Activated T-cell treated with anti-CD3 and anti-CD28 coated beads for 48 hours (primary cell): ENCODE measurements at places on chromosomes 7 and 10.

DNA sequence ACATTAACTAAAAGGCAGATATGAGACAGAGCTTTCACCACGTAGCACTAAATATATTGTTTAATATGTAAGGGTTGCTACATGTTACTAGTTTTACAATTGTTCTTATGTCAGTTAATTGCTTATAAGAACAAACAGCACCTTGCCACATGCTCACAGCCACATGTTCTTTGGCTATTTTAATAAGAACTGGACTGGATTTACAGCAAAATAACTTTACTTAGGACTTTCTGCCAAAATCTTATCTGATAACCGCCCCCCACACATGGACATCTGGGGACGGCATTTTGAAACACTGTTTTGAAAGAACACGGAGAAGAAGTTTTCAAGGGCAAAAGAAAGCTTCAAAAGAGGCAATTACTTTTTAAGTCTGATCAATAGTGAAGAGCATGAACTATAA is 45.3 kb downstream of the JAZF1 start:
- DNase-seq = no peak

GRCh38 chr7:50959991-50960390 is 177.3 kb upstream of the GRB10 start:
- DNase-seq = no peak

GRCh38 chr7:6482307-6482706 is 34.6 kb upstream of the DAGLB start:
- DNase-seq = no peak

GRCh38 chr7:23261843-23262452 is 15.4 kb downstream of the GPNMB start:
- peak; percentile 53 for DNase-seq

- DNase-seq = no peak
These were observed 62.2 kb downstream of the ARHGAP22 start for GRCh38 chr10:48542471-48543181.

- no peak for DNase-seq
These were observed 35.2 kb upstream of the NUB1 start for GRCh38 chr7:151306374-151306773.

- no peak for DNase-seq
These were observed 50.5 kb upstream of the COBL start for GRCh38 chr7:51366930-51367613.

- DNase-seq = no peak
These were observed 573.9 kb downstream of the TCERG1L start for GRCh38 chr10:130737621-130738020.

DNA sequence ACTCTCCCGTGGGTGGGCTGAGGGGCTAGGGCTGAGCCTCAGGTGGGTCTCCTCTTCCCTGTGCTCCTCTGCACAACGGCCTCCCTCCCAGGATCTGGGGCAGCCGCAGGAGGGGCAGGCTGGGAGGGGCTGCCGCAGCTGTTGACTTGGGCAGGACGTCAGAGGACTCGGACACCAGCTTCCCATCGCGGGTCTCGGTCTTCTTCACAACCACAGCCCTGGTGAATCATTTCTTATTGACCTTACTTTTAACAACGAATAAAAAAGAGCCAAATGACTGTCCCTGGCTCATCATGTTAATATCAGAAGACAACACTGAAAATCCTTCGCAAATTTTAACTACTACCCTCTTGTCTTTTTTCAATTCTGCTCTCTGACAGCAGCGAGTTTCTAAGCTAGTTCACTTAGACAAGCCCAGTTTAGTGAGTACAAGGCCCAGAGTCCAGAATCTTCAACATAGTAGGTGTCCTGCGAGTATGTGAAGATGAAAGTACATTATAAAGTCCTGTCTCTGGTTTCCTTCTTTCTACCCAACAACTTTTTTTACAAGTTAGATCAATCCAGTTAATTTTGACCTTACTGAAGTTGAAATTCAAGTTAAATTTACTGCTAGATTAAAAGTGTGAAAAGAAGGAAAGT is 32.4 kb downstream of the CTNNA3 start:
- no peak for DNase-seq

DNA sequence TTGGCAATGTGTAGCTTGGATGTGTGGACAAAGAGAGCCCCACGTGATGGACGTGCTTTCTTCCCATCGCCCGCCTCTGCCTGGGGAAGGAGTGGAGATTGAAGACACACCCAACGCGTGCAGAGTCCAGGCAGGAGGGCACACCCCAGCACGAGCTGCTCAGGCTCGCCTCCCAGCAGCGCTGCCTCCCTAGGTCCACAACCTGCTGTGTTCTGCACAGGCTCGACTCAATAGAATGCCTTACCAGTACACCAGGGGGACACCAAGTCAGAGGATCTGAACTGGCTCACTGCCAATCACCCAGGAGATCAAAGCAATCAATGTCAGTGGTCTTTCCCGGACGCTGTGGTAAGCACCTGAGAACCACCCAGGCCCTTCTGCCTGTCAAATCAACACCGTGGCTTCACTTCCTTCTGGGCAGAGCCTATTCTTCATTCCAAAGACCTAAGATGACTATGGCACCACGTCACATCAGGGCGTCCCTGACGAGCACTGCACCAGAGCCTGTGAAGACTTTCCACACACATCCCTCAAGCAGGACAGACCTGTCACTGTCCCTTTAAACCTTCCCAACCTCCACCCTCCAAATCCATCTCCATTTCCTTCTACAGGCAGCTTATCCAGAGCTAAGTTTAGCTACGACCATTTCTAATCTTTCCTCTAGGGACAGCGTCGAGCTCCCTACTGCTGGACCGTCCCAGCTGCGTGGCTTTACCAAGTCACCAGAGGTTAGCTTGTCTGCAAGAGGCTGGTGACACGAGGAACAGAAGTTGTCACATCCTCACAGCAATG is 72.3 kb downstream of the AMZ1 start:
- DNase-seq = no peak

DNA sequence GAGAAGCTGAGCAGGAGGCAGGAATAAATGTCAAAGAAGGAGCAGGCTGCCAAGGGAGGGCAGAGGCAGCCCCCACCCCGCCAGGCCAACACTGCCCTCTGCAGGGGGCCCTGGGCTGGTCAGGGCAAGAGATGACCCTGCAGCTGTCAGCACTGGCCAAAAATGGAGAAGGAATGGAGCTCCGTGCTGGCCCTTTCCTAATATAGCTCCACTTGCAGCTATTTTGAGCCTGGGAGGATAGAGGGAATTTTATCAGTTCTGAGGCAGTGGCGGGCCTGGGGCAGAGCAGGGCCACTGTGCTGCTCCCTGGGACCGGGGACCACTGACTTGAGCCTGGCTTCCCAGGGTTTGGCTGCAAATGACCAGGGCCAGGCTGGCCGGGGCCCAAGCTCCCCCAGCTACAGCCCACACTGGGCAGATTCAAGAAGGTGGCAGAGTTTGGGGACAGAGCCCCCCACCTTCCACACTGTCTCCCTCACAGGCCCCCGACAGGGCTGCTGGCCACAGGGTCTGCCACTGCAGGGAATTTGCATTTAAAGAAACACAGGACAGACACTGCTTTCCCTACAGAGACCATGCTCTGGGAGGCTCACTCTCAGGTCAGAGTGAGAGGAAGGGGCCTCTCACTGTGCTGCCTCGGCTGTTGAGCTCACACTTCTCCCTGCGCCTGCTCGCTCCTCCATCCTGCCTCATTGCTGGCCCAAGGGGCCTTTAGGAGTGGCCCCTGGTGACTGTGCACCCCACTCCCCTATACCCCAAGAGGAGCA is 16.2 kb downstream of the LDB3 start:
- DNase-seq = no peak

GRCh38 chr7:78279032-78279431 is 480.5 kb downstream of the PHTF2 start:
- DNase-seq = no peak

- DNase-seq = no peak
These were observed 1.2 kb upstream of the FAM241B start for GRCh38 chr10:69628891-69629290.

- no peak for DNase-seq
These were observed 176.8 kb upstream of the TBX20 start for GRCh38 chr7:35430547-35431153.

- no peak for DNase-seq
These were observed 60.4 kb upstream of the CDK1 start for GRCh38 chr10:60717852-60718251.

GRCh38 chr7:124550036-124550435 is 215.6 kb downstream of the GPR37 start:
- DNase-seq = no peak

DNA sequence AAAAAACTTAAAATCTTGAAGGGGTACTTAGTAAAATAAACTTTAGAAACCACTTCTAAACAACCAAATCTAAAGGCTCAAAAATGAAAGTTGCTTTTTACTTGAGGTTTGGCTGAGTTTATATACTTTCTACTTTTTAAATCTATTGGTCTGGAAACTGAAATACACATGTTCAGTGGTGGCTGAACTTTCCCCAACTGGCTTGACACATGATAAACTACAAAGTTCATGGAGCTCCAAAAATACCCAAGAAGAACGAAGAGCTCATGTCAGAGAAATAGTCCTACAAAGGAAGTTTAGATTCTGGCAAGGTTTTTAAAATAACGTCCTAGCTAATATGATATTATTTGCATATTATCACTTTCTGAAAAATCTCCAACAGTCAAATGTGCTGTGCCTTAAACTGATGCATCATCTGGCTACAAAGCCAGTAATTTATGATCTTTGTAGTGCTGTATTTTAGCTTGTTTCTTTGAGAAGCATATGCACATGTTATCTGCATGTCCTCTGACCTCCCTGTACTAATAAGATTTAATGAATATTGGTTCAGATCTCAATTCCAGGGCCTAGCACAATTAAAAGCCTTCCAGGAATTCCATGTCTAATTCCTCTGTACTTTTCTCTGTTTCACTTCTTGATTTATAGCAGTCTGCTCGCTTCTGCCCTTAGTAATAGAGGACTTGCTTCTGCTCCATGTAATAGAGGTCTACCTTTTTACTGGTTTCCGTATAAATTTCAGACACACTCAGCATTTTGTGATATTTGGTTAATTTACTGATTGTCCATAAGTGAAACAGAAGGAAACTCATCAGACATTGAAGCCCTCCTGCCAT is 28.2 kb downstream of the SEMA3C start:
- DNase-seq = no peak

- DNase-seq = no peak
These were observed 189.7 kb downstream of the PTPRN2 start for GRCh38 chr7:158397885-158398284.

DNA sequence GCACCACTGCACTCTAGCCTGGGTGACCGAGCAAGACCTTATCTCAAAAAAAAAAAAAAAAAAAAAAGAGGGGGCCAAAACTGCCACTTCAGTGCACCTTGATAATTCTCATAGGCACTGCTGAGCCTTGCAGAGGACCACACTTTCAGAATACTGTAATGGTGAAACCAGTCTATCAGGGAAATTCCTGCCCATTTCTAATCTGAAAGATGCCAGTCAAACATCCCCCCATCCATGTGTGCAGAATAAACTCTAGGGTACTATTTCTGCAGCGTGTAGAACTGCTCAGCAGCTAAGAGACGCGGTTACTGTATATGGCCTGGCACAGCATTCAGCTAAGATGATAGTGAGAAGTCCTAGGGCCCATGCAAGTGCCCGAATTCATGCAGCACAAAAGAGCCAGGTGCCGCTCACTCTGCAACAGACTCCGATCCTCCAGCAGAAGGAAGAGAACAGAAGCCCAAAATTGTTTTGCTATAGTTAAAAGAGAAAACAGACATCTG is 286.8 kb upstream of the KLF14 start:
- no peak for DNase-seq

- DNase-seq = no peak
These were observed 40.0 kb downstream of the DNAJB9 start for GRCh38 chr7:108609643-108610042.

DNA sequence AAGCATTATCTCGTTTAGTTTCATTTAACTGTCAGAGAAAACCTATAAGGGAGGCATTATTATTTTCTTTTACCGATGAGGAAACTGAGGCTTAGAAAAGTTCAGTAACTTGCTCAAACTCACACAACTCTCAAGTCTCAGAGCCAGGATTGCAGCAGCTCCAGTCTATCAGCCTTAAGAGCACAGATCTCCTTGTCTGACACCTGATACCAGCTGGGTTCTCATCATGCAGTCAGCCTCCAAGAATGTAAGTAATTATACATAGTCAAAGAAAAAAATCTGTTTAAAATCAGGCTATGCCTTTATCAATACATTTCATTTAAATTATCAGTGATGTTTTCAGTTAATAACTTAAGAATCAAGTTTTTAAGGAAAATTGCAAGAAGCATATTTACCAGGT is 236.6 kb upstream of the TCF7L2 start:
- DNase-seq = no peak

- DNase-seq = no peak
These were observed 126.2 kb upstream of the NRP1 start for GRCh38 chr10:33460505-33461294.

GRCh38 chr10:72044417-72045041 is 43.8 kb downstream of the SPOCK2 start:
- no peak for DNase-seq

DNA sequence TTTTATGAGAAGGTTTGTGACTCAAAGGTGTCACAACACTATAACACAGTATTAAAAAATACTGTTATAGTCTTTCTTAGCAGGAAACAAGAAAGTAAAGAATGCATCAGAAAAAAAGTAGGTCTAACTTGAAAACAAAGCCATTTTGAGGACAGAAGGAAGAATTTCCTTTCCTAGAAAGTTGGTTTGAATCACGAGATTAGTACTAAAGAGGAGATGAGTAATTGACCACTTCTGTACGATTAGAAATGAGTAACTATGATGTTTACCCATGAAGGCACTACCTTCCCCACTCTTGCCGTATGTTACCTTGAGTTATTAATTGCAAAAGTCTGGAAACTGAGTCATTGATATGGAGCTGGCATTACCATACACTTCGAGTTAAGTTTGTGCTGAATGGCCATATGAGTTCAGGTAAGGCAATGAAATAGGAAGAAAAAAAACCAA is 65.2 kb downstream of the FAM185A start:
- no peak for DNase-seq

GRCh38 chr10:79230328-79230830 is 116.9 kb upstream of the PPIF start:
- no peak for DNase-seq

DNA sequence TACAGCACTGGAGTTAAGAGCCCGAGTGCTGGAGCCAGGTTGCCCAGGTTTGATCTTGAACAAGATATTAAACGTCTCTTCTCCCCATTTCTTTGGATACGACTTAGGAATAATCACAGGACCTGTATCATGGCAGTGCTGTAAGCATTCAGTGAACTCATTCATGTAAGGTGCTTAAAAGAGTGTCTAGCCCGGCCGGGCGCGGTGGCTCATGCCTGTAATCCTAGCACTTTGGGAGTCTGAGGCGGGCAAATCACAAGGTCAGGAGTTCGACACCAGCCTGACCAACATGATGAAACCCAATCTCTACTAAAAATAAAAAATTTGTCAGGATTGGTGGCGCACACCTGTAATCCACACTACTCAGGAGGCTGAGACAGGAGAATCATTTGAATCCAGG is 40.8 kb downstream of the CHST15 start:
- no peak for DNase-seq

DNA sequence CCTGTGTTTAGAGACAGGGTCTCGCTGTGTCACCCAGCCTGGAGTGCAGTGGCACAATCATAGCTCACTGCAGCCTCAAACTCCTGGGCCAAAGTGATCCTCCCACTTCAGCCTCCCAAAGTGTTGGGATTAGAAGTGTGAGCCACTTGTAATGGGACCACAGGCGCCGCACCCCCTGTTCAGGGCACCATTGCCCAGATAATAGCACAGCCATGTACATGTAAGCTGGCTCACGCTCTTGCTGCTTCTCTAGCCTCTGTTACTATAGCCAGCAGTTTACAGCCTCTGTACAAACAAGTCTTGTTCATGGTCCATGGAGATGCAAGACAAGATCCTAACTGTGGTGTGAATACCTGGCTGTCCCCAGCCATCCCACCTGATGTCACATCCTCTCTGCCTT is 4.2 kb upstream of the MLXIPL start:
- no peak for DNase-seq
